AG04449 (cell line): ENCODE measurements at places on chromosomes 3 and 15.
A peak's percentile ranks its signal among the peaks of the same experiment; 100 is the strongest.

DNA sequence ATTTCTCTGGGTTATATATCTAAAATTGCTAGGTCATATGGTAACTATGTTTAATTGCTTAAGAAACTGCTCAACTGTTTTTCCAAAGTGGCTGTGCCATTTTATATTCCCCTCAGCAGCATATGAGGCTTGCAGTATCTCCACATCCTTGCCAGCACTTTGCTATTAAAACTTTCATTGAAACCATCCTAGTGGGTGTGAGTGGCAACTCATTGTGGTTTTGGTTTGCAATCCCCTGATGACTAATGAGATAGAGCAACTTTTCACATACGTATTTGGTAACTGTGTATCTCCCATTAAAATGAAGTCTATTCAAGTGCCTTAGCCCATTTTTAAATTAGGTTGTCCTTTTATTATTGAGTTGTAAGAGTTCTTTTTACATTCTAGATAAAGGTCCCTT lies 17.3 kb downstream of the KPNA1 start:
- peak; percentile 82 for DNase-seq

GRCh38 chr15:50519740-50520425 lies 26.6 kb downstream of the USP50 start:
- no peak for DNase-seq

DNA sequence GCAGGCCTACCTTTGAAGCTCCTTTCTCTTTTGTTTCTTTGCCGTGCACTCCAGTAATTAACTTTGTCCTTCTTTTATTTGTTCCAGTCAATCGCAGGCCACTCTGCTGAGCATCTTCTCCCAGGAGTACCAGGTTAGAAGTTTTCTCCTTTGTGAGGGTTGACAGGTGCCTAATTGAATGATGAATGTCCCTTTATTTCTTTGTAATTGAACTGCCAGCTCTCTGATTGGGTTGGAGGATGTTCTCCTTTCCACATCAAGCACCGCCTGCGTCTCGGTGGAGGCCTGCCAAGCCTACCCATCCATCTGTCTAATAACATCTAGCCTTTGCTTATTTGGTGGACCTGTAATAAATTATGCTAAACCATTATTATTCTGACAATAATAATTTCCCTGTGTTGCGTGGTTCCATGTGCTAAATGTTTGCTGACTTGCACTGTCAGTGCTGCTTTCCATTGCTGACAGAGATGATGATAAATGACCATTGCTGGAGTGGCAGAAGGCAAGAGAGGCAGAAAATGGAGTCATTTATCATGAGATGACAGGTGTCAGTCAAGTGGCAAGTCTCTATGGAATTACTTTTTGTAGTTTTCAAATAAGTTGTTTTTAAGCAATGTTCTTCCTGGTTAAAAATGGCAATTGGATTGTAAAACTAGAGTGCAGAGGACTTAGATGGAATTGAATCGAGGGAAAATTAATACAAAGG lies 64.9 kb downstream of the CDIN1 start:
- DNase-seq: no peak

DNA sequence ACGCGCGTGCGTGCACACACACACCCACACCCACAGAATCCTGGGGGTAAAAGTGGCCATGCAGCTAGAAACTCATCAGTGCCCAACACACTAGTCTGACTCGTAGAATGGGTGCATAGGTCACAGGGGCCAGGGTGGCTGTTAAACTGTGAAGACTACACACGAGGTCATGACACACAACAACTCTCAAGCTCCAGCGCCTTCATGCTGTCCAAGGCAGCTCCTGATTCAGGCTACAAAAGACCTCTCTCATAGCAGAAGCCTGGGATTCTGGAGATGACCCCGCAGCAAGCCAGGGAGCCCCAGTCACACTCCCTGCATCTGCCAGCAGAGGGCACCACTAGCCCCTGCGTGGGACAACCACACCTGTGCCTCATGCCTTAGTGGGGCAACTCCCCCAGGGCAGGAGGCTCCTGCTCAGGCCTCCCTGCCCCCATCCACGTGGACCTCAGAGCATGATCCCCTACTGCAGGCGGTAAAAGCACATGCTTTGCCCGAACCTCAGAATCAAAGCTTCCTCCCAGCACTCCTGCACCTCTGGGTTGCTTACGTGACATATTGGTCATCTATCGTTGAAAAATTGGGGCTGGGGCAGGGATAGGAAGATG lies 93.1 kb downstream of the LRIG1 start:
- no peak for DNase-seq

- no peak for DNase-seq
Measured at GRCh38 chr3:137110392-137110996, 152.7 kb downstream of the IL20RB start.

- no peak for DNase-seq
Measured at GRCh38 chr3:115602194-115602593, 21.1 kb upstream of the GAP43 start.

GRCh38 chr3:159139326-159139725 lies 337.5 kb downstream of the MFSD1 start:
- DNase-seq: no peak

DNA sequence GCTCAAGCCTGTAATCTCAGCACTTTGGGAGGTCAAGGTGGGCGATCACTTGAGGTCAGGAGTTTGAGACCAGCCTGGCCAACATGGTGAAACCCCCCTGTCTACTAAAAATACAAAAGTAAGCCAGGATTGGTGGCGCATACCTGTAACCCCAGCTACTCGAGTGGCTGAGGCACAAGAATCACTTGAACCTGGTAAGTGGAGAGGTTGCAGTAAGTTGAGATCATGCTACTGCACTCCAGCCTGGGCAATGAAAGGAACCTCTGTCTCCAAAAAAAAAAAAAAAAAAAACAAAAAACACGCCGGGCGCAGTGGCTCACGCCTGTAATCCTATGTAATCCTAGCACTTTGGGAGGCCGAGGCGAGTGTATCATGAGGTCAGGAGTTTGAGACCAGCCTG lies 18.9 kb upstream of the AP4E1 start:
- no peak for DNase-seq

DNA sequence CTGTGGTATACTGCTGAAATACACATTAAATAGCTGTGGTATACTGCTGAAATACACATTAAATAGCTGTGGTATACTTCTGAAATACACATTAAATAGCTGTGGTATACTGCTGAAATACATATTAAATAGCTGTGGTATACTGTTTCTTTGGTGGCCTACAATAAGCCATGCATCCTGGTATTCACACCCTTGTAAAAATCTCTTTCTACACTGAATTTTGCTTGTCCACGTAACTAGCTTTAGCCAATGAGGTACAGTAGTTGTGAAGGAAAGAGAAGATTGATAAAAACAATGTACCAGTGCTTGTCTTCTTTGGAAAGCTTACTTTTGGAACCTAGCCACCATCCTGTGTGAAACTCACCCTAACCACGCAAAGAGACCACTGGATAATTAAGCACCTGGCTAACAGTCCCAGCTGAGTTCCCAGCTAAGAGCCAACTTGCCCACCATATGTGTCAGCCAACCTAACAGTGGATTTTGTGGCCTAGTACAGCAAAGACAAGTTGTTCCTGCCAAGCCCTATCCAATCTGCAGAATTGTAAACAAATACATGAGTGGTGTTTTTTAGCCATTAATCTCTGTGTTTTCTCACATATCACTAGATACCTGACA lies 103.4 kb upstream of the MELTF start:
- DNase-seq: no peak

DNA sequence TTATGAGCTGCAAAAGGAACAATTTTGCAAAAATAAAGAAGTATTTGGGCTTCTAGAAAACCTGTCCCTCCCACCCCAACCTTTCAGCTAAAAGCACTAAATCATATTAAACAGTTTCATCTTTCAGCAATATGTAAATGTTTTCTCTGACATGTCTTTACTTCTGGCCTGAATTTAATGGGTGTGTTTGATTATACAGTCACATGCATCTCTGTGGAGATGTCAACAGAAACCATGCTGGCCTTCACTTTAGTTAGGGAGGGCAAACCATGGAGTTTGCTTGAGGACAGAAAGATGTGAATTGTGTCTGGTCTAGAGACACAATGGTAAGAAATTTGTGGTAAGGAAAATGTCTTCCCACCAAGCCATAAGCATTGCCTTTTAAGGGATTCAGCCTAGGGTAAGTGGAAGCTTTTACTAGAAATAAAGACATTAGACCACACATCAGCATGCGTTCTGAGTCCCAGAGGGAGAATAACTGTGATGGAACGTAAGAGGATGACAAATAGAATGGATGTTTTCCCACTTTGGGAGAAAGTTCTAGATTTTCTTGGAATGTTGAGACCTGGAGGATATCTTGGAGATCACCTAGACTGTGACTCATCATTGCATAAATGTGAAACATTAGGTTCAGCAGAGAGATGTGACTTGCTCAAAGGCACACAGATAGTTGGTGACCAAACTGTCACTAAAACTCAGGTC lies 68.9 kb downstream of the ST8SIA2 start:
- no peak for DNase-seq

DNA sequence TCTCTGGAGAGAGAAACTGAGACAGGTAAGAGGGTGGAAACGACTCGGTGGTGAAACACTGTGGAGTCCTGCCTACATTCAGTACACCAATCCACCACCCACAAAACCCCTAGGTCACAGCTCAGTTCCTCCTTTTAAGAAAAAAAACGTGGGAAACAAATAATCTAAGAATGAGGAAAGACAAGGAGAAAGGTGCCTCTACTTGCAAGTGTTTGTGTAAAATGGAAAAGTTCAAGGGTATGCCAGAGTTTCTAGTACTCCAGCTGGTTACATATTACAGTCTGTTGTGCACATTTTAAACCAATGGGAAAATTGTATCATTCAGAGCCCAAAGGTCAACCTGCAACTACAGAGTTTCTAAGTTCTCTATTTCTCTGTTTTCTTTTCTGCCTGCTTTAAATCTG lies 32.2 kb downstream of the HGD start:
- no peak for DNase-seq

DNA sequence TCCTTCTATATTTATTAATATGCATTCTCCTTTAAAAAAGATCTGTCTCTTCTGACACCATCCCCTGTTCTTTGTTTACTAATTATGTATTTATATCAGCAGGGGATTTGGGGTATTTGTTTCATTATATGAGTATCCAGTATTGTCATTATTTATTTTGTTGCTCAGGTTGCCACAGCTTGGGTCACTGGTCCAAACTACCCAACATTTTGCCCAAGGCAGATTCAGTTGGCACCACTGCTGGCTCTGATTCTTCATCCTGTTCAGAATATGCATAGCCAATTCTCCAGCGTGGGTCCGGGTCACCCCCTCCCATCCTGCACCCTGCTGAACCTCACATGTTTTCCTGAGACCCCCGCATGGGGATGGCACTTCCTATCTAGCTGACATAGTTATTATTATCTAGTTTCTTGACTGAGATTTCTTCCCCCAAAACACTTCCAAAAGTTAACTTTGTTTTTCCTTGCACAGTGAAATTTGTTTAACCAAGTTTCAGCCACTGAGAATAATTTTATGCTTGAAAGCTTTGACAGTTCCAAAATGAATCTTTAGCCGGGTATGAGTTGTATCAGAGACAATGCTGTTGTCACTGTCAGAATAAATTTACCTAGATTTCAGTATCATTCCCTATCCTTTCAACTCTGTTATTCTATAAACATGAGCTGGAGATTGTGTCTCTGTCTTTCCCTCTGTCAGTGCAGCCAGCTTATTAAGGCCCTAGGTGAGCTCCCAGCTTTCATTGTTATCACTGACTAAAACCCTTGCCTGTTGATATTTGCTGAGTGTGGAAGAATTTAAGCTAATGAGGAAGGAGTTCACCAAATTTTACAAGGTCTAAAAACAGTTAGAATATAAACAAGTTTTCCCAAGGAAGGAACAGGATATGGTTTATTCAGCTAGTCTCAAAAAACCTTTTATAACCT lies 70.3 kb downstream of the TGFBR2 start:
- DNase-seq: no peak

- peak; percentile 98 for DNase-seq
Measured at GRCh38 chr3:198071602-198072287, 111.7 kb downstream of the LMLN start.

- DNase-seq: no peak
Measured at GRCh38 chr15:97566961-97567360, 393.5 kb upstream of the ARRDC4 start.

DNA sequence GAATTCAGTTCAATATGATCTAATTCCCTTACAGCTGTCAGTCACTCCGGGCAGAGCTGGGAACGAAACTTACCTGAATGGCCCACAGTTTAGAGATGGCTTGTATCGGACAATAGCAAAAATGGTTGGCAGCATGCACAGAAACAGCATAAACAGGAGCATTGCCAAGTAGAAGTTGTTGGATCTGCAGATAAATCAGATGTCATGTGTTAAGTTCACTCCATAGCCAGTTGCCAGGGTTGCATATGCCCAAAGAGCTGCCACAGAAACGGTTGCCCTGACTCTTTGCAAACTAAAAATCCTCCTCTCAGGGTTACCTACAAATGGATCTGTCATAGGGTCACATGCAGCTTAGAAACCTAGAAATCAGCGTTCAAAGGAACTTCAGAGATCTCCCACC lies 15.4 kb upstream of the STARD5 start:
- DNase-seq: no peak

DNA sequence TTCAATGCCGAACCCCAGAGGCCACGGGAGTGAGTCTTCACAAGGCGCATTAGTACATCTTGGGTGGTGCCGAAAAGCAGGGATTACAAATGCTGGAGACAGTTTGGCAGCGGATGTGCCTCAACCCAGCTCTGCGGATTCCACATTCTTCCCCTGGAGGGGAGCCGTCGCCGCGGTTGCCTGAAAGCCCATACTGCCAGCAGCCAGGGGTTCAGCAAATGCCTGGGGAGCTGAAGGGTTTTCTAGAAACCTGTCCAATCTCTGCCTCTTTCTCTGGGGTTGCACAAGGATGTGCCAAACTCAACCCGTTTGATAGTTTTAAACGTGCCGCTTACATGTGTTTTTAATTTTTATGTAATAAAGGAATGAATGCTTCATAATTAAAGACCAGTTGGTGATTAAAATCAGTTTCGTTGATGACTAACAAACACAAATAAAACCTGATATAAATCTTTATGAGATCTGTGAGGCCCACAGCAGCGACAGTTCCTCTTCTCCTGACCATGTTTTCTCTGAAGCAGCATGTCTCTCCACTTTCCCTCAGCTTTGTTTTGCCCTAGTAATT lies 74.6 kb upstream of the LEKR1 start:
- DNase-seq: peak; percentile 75

DNA sequence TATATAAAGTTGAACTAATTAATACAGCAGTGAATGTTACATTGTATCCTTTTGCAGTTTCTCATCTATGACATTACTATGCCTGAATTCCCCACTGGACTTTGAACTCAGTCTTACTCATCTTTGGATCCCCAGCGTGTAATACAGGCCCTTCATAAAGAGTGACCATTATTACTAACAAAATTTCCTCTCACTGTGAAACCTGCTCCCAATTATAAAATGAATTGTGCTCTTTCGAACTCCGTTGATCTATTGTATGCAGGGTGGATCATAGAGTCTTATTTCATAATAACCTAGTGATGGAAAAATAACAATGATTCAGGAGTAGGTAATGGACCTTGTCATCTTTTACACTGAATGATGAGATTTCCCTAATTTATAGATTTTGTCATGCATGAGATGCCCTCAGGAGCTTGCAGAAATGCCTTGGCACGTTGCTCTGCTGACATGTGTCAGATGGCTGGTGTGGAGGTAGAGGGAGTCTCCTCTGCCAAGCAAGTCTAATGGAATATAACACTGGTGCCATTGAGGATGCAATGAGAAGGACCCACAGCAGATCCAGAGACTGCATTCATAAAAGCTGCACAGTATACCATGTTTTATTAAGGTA lies 25.5 kb downstream of the B3GNT5 start:
- no peak for DNase-seq

GRCh38 chr3:127305499-127306060 lies 17.7 kb upstream of the PRR20G start:
- DNase-seq: no peak
